Stimulated activated CD4-positive, alpha-beta T cell treated with anti-CD3 and anti-CD28 coated beads, Interleukin-15, amount 100 ng/mL, for 24 hours (primary cell): ENCODE measurements at places on chromosomes 6 and 20.
A peak's percentile ranks its signal among the peaks of the same experiment; 100 is the strongest.

DNA sequence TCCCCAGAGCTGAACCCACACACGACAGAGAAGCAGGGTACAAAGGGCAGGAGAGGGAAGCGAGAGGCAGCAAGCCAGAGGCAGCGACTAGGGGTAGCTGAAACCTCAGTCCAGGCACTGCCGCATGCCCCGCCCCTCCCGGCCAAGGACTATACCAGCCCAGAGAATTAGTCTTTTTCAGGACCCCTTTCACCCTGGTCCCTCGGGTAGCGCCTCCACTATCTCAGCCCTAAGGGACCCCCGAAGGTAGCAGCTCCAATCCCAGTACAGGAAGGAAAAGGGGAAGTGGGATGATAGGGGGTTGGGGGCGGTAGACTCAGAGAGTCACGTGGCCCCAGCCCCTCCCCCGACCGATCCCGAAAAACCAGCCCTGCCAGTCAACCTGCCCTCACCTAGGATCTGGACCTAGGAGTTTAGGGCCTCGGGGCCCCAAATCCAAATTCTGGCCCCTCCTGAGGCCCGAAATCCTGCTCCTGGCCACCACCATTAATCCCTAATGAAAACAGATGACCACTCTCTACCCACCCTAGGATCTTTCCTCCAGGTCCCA, 1.3 kb downstream of the RGL2 start:
- DNase-seq, result no peak

GRCh38 chr6:66771626-66772025, 1064.6 kb upstream of the EYS start:
- DNase-seq, result no peak

DNA sequence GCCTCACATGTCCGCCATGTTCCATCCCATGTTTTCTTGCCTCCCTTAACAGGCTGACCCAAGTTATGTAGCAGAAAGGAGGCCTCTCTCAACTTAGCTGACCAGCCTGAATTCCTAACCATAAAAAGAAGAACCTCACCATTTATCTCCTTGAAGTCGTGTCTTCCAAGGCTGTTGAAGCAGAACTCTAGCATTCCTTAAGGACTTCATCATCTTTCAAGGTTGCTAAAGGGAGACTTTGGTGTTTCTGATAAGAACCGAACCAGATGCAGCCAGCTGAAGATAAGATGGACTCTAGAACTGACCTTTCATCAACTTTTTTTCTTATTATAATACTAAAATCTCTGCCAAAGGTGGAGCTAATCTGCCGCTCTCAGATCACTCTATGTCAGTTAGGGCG, 571.7 kb upstream of the SLC35B3 start:
- DNase-seq, result no peak

- no peak for DNase-seq
Measured at GRCh38 chr6:109892451-109893435, 85.4 kb upstream of the GPR6 start.

DNA sequence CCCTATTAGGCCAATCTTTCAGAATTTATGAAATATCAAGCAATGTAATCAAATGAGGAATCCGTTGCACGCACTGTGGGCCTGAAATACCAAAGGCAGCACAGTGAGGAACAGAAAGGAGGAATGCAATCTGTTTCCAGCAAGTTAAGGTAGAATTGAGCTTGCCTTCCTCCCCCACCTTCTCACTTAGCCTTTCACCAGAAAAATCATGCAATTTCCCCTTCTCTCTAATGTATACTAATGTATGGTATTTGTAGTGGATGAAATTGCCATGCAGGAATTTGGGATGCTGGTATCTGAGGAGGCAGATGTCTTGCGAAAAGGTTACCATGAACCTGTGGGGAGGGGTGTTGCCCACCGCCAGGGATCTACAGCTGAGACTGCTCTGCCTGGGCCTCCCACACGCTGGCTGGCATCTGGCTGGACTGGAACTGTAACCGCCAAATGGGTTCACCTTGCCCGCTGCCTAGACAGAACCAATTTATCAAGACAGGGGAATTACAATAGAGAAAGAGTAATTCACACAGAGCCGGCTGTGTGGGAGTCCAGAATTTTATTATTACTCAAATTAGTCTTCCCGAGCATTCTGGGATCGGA, 222.4 kb upstream of the MYLIP start:
- no peak for DNase-seq

- no peak for DNase-seq
Measured at GRCh38 chr6:91816335-91816734, 1229.5 kb upstream of the MAP3K7 start.

DNA sequence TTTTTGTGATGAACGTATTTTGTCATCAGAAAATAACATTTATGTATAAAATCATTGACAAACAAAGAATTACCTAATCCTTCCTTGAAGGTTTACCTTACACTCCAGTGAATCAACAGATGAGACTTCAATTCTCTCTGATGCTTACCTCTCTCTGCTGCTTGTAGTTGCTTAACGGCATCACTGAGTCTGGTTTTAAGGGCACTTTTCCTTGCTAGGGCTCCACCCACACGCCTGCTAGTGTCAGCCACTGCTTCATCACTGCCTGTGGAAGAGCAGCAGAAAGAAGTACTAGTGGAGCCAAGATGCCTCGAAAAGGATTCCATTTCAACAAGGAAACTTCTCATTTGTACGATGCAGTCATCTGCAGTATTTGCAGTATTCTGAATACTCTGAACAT, 63.0 kb downstream of the FAM229B start:
- peak; percentile 9 for DNase-seq

- DNase-seq, result no peak
Measured at GRCh38 chr6:91267246-91267645, 680.4 kb upstream of the MAP3K7 start.

- peak; percentile 78 for DNase-seq
Measured at GRCh38 chr6:129671442-129672340, 38.3 kb downstream of the ARHGAP18 start.

DNA sequence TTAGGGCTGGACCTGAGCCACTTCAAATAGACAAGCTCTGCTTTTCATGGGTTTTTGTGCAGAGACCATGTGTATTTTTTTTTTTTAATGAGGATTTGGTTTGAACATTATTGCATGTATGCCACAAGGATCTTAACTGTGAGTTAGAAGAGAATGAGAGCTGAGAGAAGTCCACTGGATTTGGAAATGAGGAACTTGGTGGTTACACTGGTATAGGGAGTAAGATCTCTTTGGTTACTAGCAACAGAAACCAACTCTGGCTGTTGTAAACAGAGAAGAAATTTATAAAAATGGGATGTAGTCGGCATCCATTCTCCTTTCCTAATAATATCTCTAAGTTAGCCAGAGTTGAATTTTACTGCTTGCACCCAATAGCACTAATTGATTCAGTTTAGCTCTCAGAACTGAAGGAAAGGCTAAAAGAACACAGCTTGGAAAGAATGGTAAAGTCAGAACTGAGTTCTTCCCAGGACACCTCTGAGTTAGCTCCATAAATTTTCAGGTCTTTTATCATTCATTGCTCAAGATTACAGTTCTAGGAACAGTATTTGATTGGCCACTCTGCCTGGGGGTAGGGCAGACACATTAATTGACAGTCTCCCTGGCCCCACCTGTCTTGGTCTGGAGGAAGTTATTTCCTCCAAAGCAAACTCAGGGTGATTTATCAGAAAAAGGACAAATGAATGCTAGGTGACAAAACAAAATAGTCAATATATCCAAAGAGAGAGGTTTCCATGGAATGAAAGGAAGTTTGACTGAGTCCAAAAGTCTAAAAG, 3.9 kb upstream of the WFDC2 start:
- no peak for DNase-seq

DNA sequence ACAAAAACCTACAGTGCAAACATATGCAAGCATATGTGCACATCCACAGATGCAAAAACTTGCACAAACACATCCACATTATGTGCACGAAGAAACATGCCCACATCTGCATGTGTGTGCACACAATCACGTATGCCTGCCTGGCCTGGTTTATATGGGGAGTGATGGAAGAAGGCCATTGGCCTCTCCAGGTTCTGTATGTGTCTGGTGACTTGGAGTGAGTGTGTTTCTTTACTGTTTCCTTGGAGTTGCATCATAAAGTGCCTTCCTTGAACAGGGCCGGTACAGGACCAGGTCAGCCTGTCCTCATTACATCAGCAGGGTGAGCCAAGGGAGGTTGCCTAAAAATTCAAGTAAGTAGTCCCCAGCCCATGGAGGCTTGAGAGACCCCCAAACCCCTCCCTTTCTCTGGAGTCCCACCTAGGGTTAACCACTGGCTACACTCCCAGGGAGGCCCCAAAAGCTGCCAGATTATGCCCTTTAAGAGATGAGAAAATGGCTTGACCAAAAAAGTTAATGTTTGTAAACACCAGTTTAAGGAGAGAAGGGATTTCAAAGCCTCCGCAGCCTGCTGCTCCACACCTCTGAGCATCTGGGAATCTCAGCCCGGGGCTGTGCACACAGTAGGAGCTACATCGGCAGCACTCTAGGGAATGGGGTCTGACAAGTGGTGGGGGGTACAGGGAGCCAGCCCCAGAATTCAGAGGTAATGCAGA, 140.8 kb downstream of the VEGFA start:
- no peak for DNase-seq
